IPS-NIHi11 (cell line): ENCODE measurements at places on chromosomes 6 and 20.

- no peak for DNase-seq
Observed at GRCh38 chr6:118665011-118665410, 13.6 kb upstream of the CEP85L start.

DNA sequence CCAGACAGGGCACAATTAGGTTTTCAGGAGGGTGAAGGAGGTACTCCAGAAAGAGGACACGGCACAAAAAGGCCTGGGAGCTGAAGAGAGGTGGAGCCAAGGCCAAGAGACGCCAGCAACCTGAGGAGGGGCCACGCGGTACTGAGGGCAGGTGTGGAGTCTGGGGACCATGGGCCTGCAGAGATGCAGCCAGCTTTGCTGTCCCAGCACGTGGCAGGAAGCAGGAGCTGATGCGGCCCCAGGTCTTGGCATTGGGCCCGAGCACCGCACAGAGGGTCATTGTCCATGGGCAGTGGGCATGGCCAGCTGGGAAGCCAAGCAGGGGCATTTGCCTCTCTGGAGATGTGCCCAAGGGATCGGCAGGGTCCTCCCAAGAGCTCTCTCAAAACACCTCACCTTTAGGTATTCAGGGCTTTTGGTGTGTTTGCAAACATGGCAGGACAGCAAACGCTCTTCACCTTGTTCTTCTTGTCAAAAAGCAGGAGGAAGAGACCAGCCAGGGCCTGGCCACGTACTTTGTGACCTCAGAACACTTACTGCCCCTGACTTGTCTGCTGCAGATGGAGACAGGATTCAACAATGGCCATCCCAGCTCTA, 1.4 kb upstream of the BPIFB1 start:
- DNase-seq, result no peak

DNA sequence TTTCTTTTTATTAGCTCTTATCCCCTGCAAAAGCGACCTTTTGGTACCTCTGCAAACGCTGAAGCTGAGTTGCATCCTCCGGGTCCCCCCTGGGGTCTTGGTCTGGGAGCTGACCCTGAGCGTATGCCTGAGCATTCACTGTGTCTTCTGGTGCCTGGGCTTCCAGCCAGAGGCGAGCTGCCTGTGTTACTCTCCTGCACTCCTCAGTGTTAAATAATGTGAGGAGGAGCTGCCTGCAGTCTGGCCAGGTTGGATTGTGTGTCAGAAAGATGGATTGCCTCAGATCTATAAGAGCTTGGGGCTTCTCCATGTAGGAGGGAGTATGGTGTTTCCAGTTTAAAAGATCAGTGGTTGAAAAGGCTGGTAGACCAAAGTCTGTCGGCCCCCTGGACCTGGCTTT, 8.7 kb upstream of the GMPR start:
- no peak for DNase-seq

DNA sequence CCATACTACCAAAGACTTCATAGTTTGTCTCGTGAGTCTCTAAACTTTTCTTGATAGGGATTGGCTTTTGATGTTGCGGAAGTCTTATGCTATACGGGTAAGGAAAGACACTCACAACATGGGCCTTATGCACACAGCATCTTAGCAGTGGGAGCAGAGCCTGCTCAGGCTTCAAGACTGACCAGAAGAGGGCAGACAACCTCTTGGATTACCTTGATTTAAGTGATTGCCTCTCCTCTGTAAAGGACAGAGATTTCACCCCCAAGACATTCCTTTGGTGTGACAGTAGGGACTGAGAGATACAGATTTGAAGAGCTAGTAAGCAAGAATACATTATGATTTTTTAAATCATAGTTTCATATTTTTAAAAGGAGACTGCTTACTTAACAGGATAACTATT, 71.0 kb upstream of the SAMD3 start:
- DNase-seq, result peak; percentile 74

DNA sequence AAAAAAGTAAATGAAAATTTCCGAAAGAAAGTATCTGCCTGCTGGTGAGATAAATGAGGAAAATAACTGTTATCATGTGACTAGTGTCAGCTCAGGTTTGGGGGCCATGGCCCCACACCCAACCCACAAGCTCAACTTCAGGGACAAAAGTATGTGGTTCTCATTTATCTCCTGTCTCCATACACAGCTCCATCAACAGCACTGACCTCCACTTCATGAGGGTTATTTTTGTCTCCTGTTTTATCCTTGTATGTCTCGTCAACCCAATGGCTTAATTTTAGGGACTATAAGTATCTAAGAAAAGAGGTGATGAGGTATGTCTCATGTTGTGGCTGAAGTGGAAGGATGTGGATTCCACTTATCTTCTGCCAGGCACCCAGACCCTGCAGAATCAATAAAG, 271.6 kb upstream of the RIN2 start:
- DNase-seq, result no peak

- no peak for DNase-seq
Observed at GRCh38 chr20:12180107-12180661, 262.5 kb downstream of the BTBD3 start.

DNA sequence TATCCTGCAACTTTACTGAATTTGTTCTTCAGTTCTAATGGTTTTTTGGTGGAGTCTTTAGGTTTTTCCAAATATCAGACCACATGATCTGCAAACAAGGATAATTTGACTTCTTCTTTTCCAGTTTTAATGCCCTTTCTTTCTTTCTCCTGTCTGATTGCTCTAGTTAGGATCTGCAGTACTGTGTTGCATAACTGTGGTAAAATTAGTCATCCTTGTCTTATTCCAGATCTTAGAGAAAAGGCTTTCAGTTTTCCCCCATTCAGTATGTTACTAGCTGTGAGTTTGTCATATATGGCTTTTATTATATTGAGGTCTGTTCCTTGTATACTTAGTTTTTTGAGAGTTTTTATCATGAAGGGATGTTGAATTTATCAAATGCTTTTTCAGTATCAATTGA, 4.3 kb downstream of the MICA start:
- no peak for DNase-seq

- no peak for DNase-seq
Observed at GRCh38 chr20:846894-847278, 13.4 kb downstream of the FAM110A start.

GRCh38 chr6:6405997-6406714, 85.7 kb upstream of the F13A1 start:
- no peak for DNase-seq

- no peak for DNase-seq
Observed at GRCh38 chr6:28824793-28825731, 98.7 kb downstream of the TRIM27 start.

GRCh38 chr20:47360297-47361056, 4.0 kb upstream of the ZMYND8 start:
- DNase-seq, result peak; percentile 40

DNA sequence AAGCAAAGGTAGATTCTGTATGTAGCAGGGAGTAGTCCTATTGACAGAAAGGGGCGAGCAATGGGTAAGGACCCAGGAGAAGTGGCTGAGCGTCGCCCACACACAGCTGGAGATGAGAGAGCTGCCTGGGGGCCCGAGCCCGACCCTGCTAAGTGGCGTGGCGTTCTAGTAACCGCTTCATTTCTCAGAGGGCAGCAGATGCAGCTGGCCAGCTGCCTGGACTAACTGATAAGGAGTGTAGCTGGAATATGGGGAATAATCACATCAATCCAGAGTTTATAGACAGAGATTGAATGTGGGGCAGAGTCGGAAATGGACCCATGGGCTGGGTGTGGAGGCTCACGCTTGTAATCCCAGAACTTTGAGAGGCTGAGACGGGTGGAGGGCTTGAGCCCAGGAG, 64.4 kb downstream of the EZR start:
- DNase-seq, result no peak

DNA sequence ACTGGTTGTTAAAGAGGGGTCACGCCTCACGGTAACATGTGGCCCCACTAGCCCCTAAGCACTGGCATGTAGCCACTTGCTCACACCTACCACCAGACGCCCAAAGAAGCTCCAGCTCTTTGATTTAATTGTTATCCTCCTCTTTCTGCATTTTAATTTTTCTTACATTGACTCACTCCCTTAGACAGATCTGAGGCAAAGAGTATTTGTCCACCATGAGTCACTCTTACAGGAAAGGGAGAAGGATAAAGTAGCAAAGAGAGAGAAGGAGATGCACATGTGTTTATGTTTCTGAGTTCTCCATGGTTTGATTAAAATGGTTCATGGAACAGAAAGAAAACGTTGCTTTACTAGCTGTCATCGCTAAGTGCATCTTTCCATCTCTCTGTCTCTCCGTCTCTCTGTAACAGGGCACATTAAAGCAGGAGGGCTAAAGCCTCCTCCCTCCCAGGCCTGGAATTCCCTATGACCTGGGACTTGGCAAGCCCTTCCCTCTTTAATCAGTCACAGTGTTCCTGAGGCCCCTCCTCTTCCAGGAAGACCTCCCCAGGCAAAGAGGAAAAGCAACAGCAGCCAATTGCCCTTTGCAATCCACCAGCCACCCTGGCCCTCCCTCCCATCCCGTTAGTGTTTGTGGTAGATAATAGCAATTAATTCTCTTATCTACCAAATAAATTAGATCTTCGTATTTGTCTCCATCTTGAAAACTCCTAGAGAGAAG, 112.8 kb upstream of the TSHZ2 start:
- DNase-seq, result peak; percentile 19
